ENCODE measurements at places on chromosomes 5 and 9.

GRCh38 chr5:128259607-128260021, 176.0 kb downstream of the SLC12A2 start:
- DNase-seq = no peak

- DNase-seq = no peak
These were observed 42.5 kb downstream of the KCNIP1 start for GRCh38 chr5:170546282-170546681.

GRCh38 chr5:175617447-175617846, 40.4 kb upstream of the HRH2 start:
- DNase-seq = no peak

- DNase-seq = no peak
These were observed 426.3 kb upstream of the TLE4 start for GRCh38 chr9:79145442-79145841.

DNA sequence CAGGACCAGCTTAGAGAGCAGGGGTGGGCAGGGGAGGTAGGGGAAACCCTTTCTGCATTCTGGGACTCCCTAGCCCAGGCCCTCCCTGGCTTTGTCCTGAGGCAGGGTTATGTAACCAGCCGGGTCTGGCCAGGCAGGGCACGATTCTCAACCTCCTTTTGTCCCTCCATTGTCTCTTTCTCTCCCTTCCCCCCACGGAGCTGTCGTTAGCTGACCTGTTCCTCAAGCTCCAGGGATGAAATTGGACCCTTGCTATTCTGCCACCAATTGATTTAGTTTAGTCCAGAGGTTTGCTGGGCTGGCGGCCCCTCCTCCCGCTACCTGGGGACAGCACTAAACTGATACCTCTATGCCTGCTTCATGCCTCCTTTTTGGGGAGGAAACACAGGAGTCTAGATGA, 9.4 kb upstream of the NDST1 start:
- no peak for DNase-seq

- no peak for DNase-seq
These were observed 15.3 kb upstream of the AJM1 start for GRCh38 chr9:136826703-136827582.

DNA sequence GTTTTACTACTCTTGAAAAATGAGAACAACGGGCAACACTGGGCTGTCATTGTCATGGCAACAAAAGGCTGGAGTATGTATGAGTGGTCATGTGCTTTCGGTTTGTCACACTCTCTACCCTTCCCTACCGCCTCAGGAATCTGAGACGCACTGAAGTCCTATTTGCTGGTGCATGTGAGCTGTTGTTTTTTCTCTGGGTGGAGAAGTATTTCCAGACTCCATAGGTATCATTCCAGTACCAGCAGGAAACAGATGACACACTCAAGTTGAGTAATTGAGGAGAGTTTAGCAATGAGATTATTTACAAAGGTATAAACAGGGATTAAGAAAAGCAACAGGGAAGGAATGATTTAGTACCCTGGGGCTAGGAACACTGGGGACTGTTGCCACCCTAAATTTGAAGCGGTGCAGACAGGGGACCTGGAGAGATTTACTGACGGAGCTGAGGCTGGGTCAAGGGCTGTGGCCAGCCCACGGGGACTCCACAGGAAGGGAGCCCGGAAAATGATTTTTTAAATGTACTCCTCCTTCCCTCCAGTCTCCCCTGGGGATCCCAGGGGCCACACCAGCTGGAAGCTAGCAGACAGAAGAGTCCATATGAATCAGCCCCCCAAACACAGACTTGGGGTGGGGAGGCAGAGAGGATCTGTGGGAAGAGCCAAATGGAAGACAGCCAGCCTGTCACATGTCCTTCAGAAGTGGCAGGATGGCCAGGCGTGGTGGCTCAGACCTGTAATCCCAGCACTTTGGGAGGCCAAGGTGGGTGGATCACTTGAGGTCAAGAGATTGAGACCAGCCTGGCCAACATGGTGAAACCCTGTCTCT, 13.2 kb upstream of the ZBTB43 start:
- DNase-seq = peak; percentile 95

- DNase-seq = no peak
These were observed 367.7 kb upstream of the IRX4 start for GRCh38 chr5:2250365-2250950.

DNA sequence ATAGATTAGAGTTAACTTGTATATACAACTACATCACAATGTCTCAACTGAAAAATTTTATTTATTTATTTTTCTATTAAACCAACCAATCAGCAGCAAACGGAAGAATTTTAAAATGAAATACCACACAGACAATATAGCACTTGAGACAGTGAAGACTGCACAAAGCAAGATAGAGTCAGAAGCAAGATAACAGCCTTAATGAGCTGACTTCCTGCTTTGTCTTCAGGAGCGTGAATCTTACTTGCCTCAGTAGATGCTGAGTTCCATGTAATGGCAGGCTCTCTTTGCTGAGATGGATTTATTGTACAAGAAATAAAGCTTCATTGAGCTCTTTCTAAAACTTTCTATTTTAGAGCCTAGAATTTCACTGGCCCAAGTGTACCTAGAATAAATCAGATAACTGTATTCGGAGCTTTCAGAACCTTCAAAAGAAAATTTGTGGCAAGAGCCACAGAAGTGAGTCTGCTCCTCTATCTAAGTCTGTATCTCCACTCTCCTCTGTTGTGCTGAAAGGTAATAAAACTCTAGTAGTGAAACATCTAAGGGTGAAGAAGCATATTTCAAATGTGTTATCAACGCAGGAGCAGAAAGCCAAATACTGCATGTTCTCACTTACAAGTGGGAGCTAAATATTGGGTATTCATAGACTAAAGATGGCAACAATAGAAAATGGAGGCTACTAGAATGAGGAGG, 83.3 kb upstream of the ANKRD55 start:
- no peak for DNase-seq

- peak; percentile 92 for DNase-seq
These were observed 247.4 kb downstream of the PRELID2 start for GRCh38 chr5:145587710-145588109.

- peak; percentile 51 for DNase-seq
These were observed 33.9 kb upstream of the JMY start for GRCh38 chr5:79202076-79202475.

DNA sequence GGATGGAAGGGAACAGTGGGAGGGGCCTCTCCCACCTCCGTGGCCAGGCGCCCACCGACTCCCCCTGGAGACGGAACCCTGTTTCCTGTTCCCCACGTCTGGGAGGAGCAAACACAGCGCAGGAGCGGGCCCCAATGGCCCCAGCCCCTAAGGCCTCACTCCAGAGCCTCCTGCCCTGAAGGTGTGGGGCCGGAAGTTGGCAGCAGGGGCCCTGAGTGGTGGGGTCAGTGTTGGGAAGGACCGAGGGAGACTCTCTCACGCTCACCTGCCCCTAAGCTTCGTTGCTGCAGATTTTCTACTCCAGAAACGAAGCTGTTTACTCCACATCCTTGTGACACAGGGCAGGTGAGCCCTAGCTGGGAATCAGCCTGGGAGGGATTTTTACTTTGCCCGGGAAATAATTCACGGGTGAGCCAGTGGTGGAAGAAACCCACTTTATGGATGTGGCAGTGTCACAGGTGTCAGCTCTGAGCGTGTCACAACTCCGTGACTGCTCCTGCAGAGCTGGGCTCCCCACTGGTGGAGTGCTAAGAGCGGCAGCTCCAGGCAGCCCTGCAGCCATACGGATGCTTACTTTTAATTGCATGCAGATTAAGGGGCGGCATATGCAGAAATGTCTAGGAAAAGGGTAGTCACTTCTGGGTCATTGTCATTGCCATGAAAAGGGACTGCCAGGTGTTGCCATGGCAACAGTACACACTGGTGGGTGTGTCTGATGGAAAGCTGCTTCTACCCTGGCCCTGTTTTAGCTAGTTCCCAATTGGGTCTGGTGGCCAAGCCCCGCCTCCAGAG, 77.5 kb upstream of the OLFM1 start:
- DNase-seq = no peak

GRCh38 chr9:13674926-13675637, 395.6 kb upstream of the MPDZ start:
- DNase-seq = no peak

- DNase-seq = no peak
These were observed 4.6 kb downstream of the RAPGEF6 start for GRCh38 chr5:131630208-131630962.

DNA sequence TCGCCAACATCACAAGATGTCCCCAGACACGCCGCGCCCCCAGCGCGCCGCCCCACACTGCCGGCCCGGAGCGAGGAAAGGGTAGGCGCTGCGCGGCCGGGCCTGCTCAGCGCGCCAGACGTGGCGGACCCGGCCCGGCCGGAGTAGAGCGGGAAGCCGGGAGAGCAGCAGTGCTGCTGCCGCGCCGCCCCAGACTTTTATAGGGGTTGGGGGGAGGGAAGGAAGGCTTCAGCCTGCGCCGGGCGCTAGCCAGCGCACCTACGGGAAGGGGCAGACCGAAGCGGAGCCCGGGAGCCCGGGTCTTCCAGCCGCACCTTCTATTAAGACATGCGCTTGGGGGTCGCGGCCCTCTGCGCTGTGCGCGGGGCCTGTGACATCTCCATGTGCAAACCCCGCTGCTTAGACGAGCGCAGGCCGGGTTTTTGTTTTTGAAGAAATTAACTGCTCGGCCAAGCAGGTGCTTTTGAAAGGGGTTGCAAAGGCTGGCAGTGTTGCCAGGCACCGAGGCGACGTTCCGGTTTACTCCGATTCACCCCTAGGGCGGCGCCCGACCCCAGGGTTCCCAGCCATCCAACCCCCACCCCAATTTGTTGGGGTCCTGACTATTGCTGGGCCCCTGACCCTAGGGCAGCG, 353 bp upstream of the PAX5 start:
- no peak for DNase-seq

DNA sequence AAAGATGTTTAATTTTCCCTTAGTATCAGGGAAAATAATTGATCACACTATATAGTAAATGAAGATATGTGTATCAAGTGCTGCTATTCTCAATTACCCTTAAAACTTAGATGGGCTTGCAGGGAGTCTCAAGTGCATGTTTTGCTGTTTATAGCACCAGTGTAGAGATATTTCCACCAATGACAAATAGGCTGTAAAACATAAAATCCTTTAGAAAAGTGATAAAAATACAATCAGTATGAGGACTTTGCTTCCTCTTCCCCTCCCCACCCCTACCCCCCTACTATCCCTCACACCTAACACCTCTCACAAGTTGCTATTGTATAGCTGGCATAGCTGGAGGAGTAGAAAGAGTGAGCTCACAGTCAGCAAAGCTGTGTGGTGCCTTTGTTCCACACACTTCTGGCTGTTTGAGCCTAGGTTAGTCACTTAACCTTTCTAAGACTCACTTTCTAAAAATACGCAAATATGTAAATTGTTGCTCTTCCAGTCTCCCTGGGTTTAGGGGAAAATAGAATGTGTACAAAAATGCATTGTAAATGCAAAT, 93.1 kb downstream of the PDE4D start:
- no peak for DNase-seq

DNA sequence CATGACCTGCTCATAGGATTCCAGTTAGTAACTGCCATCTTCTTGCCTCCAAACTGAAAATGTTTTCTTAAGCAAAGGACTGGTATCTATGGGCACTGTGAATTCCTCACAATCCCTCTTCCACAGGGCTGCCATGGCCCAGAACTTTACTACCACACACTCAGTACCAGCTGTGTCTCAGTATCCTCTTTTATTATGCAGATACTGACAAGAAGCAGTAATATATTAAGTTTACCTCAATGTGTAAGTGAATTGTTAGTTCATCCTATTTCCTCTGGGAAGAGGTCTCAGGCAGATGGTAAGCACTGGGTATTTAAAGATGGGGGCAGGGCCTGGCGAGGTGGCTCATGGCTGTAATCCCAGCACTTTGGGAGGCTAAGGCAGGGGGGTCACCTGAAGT, 320.8 kb upstream of the RFX3 start:
- no peak for DNase-seq

DNA sequence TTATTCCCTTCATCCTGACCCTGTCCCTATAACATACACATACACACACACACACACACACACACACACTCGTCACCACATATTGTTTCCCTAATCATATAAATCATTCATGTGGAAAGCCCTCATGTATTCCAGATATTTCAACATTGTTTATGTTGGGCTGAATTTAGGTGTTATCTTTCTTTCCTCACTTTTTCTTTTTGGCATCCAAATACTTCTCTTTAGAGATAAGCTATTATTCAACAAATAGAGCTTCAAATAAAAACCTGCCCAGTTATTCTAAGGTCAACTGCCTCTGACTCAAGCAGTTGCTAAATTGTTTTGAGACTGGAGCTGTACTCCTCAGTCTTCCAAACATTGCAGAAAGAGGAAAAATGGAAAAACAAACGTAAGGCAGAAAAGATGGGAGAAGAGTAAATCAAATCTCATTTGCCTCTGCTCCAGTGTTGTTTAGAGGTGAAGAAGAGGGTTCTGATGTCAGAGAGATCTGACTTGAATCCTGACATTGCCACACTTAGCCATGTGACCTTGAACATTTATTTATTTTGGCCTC, 215.7 kb downstream of the GAS1 start:
- DNase-seq = peak; percentile 49

DNA sequence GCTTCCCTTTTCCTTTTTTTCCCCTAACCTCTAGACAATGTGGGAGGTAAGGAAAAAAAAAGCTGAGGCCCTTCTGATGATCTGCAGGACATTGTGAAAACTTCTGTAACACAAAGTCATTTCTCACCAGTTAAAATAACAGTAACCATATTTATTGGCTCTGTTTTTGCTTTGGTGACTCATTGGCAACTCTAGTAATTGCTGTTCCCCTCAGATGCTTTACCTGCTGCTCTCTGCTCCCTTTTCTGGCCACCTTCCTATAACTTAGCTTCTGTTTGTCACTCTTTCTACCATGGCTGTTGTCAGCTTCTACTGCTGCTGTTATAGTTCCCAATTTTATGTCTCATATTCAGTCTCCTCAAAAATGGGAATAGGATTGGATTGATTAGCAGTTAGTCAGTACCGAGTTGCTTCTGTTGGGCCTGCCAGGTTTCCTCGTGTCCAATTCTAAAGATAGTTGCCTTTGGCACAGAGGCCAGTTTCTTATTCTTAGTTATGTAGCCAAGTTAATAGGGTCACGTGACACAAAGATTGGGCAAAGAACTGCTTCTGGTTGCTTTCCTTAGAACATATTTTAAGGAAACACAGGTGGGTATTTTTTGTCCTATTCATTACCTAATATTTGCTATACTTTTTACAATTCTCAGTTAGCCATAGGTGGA, 16.8 kb downstream of the SCAMP1 start:
- peak; percentile 17 for DNase-seq

DNA sequence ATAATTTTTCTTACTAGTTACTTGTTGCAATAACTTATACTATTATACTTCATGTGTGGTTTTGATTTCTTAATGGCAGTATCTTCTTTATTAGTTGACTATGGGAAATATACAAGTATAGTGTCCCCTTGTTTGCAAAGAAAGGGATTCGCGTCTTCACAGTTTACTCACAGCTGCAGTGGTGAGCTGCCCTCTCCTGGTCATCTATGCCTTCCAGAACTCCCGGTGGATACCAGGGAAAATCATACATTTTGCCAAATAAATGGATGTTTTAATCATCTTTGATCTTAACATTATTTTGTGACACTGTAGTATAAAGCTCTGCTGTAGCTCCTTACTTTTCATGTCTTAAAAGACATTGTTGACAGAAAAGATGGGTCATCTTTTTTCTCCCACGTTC, 142.0 kb downstream of the ZCCHC7 start:
- DNase-seq = peak; percentile 18

GRCh38 chr5:123795688-123796087, 283.7 kb downstream of the CSNK1G3 start:
- no peak for DNase-seq
